ENCODE measurements at places on chromosomes 1 and 21.

DNA sequence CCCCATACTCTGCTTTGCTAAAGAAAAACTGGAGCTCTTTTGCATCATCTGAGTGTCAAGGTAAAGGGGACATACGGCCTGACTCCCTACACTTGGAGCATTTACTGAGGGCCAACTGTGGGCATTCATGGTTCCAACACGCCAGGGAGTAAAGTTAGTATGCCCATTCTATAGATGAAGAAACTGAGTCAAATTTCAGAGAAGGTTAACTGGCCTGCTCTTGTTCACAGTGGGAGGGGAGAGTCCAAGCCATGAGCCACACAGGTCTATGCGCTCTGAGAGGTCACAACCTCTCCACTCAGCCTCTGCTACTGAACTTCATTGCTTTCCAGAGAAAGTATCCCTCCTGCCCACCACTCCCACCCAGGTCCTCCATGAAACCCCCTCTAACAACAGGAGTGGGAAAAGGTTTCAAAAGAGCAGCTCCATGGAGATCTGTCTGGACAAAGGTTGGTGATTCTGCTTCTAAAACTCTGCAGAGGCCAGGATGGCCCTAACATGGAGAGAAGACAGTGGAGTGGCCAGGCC lies 6.8 kb upstream of the KCNN3 start:
- no peak for ATAC-seq

DNA sequence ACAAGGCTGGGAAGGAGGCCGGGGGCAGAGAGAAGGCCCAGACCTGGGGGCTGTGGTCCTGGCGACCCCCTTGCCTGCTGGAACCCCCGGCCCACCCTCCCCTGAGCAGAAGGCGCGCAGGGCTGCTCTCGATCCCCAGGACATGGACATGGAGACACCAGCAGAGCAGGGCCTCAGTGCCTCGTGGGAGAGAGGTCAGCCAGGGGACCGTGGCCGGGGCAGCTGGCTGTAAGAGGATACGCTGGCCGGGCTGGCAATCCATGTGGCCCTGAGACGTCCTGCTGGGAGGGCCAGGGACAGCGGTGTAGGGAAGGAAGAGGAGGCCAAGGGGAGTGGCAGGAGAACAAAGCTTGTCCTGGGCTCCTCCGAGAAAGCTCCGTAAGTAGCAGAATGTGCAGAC lies 132.2 kb downstream of the CASZ1 start:
- ATAC-seq = no peak

DNA sequence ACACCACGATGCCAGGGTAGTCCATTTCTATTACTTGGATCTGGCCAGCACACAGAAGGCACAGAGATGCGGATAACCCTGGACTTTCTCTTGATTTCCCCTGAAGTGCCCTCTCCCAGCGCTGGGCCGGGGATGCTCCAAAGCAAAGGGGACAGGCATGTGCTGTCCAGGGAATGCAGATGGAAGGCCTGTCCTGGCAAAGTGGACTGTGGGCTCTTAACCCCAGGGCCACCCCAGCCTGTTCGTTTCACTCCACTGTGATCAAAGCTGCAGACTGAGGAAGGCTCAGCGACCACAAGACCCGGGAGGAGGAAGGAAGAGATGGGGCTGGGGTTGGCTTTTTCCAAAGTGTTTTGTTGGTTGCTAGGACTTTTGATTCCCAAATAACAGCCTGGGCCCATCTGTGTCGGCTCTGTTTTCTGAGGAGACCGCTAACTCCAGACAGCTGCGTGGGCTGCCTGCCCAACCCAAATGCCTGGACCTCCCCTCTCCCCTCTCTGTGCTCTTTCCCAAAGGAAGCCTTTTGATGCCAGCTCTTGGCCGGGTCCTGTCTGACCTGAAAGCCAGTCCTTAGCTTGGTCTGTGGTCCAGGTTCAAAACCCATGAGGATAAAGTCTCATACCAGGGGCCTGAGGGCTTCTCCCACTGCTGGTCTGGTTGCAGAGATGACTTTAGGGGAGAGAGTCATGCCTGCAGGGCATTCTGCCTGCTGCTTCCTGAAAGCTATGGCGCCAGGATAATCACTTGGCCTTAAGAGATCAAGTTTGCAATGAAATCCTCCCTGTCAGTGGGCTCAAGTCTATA lies 119.6 kb upstream of the CD34 start:
- ATAC-seq = peak; percentile 2

- no peak for ATAC-seq
Measured at GRCh38 chr1:25643929-25644328, 27.3 kb downstream of the MAN1C1 start.

- no peak for ATAC-seq
Measured at GRCh38 chr1:95561346-95561745, 327.3 kb downstream of the RWDD3 start.

DNA sequence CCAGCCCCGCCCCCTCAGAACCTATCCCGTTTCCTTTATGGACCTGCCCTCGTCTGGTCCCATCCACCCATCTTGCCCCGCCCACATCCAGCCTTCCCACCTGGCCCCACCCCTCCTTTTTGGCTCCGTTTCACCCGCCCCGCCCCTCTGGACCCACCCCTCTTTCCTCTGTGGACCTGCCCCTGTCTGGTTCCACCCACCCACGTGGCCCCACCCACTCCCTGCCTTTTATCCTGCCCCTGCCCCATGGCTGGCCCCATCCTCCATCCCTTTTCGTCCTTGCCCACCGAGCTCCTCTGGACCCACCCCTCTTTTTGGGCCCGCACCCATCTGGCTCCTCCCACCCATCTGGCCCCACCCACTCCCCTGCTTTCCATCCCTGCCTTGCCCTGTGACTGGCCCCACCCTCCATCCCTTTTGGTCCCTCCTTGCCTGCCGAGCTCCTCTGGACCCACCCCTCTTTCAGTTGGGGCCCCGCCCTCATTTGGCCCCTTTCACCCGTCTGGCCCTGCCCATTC lies 177.3 kb downstream of the CAMTA1 start:
- ATAC-seq = no peak

GRCh38 chr21:45439161-45439872 lies 34.4 kb downstream of the COL18A1 start:
- peak; percentile 90 for ATAC-seq

DNA sequence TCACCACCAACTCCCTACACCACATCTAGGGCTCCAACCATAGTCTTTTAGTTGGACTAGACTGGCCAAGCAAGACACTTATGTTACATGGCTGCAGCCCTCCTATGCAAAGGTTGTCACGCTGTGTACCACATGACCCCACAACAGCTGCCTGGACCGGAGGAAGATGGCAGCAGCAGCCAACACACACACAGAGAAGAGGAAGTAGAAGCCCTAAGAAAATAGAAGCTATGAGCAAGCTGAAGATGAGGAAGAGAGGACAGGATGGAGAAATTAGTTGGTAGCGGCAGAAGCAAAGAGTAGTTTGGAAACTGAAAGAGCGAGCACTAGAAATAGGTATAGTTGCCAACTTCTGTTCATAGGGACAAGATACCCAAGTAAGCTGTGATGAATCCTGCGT lies 60.8 kb upstream of the RALGPS2 start:
- no peak for ATAC-seq

DNA sequence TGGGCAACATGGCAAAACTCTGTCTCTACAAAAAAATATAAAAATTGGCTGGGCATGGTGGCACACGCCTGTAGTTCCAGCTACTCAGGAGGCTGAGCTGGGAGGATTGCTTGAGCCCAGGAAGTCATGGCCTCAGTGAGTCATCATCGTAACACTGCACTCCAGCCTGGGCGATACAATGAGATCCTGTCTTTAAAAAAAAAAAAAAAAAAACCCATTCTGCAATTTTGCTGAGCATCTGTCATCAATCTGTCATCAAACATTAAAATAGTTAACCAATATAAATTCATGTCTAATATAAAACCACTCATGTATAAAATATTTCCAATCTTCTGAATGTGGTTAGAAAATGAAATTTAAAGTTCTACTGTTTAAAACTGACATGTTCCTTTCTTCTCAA lies 56.9 kb downstream of the LPAR3 start:
- ATAC-seq = peak; percentile 27

Data from SK-N-SH treated with all-trans-retinoic acid at 6 μM for 48 hours (cell line).